ENCODE measurements at places on chromosomes 5 and 9. TPM values are rescaled to one million over a fixed set of nuclear protein-coding genes. Genes with fewer than 3 reads are reported as not detected.

COL15A1 gene
- 67.1 TPM for total RNA-seq

GRCh38 chr9:16119261-16120230, 566.7 kb downstream of the CCDC171 start:
- DNase-seq = no peak

BARHL1 gene
- not detected for total RNA-seq

NR5A1 gene
- total RNA-seq = not detected

DNA sequence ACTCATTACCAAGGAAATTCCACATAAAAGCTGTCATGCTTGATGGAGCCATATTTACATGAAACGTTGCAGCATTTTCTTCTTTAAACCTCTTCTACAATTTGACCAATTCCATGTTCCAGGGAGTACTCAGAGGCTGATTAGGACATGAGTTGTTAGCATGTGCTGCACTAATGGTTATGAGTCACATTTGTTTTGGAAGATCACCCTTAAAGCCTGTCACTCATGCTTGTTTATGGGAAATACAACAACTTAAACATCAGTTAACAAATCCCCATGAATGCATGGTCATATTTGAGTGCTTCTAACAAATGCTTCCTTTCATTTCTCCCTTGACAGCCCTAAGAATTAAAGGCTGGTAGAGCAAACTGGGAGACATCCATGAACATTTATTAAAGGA, 156.1 kb downstream of the GHR start:
- no peak for DNase-seq

IL13 gene
- total RNA-seq = not detected

TAS2R1 gene
- not detected for total RNA-seq

- DNase-seq = no peak
Measured at GRCh38 chr5:109152565-109152964, 257.2 kb downstream of the PJA2 start.

DNA sequence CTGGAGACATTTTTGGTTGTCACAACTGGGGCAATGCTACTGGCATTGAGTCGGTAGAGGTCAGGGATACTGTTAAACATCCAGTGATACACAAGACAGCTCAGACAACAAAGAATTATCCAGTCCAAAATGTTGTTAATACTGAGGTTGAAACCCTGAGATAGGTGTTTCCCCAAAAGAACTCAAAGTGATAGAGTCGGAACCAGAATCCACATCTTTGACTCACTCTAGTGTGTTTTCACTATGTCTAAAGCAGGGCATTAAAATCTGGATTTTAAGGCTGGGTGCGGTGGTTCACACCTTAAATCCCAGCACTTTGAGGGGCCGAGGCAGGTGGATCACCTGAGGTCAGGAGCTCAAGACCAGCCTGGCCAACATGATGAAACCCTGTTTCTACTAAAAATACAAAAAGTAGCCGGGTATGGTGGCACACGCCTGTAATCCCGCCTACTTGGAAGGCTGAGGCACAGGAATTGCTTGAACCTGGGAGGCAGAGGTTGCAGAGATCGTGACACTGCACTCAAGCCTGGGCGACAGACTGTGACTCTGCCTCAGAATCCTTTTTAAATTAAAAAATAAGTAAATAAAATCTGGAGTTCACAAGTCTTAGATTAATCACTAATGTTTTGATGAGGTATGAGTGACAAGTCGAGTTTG, 17.0 kb downstream of the SLC31A1 start:
- no peak for DNase-seq

DNA sequence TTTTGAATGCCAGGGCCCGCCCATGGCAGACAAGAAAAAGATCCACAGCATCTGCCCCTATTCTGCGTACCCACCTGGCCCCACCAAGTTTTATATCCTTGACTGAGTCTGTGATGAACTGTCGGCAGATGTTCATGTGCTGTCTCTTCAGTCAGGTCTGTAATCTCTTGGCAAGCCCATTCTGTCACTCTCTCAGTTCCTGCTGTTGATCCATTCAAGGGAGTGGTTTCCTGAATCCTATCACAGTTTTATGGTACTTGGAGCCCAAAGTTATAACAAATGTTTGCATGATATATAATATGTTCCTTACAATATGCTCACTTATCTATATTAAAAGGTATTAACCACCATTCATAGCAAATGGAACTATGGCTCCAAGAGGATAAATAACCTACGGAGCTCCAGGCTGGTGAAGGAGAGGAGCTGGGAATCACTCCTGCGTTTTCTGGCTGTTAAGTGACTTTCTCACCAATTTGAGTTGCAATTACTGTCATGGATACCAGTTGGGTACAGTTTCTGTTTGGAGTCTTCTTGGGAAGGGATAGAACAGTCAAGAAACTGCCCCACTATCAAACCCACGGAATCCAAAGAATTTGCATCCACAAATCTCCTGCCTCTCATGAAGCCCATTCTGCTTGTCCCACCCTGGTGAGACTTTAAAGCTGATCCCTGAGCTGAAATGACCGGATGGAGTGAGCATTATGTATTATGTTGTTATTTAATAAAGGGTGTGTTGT, 103.4 kb upstream of the SPRY4 start:
- no peak for DNase-seq

LAMC3 gene
- total RNA-seq = 0.14 TPM

Measured in sigmoid colon (tissue), 7 donors.